Activated CD8-positive, alpha-beta T cell treated with anti-CD3 and anti-CD28 coated beads for 36 hours (primary cell): ENCODE measurements at places on chromosomes 11 and 22. TPM values are rescaled to one million over a fixed set of nuclear protein-coding genes. Genes with fewer than 3 reads are reported as not detected.

Gene TENM4
- not detected for total RNA-seq

DNA sequence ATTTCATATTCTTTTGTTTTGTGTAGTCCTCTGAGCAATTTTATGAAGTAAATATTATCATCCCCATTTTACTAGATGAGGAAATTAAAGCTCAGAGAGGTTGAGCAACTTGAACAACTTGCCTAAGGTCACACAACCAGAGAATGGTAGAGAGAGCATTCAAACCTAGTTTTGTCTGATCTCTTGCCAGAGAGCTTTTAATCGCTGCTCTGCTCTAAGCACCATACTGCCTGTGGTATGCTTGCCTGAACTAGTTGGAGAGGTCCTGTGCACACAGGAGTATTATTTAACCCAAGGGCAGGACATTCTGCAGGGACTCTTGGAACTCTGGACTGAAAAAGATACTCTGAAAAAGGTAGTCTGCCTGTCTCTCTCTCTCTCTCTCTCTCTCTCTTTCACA is 38.5 kb downstream of the TRAF6 start:
- H3K4me3 ChIP-seq = no peak overlapping the region
- H3K27ac ChIP-seq = no peak overlapping the region
- no peaks in the 10 kb centered on the region for H3K27me3 ChIP-seq

Gene HEPHL1
- total RNA-seq = not detected

Gene FAM83F
- total RNA-seq = 2.0 TPM

DNA sequence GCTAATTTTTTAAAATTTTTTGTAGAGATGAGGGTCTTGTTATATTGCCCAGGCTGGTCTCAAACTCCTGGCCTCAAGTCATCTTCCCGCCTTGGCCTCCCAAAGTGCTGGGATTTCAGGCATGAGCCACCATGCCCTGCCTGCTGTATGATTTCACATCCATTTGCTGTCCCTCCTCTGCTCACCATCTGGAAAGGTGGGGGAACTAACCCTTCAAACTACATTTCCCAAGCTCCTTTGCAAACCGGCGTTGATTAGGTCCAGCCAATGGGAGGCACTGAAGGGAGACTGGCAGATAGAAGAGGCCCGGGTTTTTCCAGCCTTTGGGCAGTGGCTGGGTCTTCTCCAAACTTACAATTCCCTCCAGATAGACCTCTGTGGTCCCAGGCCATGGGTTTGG is 19.3 kb downstream of the RFPL1 start:
- H3K27me3 ChIP-seq = no peaks in the 10 kb centered on the region
- peak; percentile 40 for DNase-seq
- no peak overlapping the region for H3K27ac ChIP-seq
- H3K36me3 ChIP-seq = no peaks in the 10 kb centered on the region
- H3K4me3 ChIP-seq = no peak overlapping the region

DNA sequence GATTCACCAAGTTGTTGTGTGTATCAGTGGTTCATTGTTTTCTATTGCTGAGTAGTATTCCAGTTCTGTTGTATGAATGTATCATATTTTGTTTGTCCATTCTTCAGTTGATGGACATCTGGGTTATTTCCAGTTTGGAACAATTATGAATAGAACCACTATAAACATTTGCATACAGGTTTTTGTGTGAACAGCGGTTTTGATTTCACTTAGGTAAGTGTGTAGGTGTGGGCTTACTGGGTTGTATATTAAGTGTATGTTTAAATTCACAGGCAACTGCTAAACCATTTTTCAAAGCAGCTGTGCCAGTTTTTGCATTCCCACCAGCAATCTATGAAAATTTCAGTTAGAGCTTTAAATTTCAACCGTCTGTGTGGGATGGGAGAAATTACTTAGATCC is 217.8 kb downstream of the NELL1 start:
- H3K4me3 ChIP-seq = no peak overlapping the region
- no peak for DNase-seq
- H3K27ac ChIP-seq = no peak overlapping the region
- H3K27me3 ChIP-seq = no peaks in the 10 kb centered on the region

DNA sequence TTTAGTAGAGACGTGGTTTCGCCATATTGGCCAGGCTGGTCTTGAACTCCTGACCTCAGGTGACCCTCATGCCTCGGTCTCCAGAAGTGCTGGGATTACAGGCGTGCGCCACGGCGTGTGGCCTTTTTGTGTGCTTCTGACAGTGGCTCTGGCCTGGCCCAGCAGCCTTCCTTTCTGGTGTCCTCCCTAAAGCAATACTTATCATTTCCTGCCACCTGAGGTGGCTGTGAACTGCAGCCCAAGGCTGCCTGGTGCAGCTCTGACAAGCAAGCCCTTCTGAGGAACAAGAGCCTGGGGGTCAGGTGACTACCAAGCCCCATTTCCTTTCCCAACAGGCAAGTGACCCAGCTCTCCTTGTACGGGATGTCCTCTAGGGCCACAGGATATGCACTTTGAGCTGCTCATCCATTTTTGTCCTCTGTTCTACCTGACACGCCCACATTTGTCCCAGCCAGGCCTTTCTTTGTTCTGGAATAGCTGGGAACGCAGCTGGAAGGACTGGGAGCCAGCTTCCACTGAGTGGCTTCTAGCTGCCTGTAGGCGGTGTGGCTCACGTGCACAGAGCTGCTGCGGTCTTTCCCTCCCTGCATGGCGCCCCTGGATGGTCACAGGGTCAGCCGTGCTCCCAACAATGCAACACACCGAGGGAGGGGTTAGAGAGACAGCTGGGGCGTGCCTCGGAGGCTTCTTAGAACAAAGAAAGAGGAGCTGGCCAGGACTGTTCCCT is 12.3 kb upstream of the BID start:
- no peak for DNase-seq
- H3K36me3 ChIP-seq = no peaks in the 10 kb centered on the region
- H3K27ac ChIP-seq = no peak overlapping the region
- no peaks in the 10 kb centered on the region for H3K27me3 ChIP-seq
- peaks cover 10% of the 10 kb centered on the region for H3K4me1 ChIP-seq

GRCh38 chr11:61390161-61390560 is 2.2 kb upstream of the TMEM216 start:
- H3K4me3 ChIP-seq = no peak overlapping the region
- H3K27ac ChIP-seq = no peak overlapping the region
- no peak for DNase-seq
- H3K27me3 ChIP-seq = no peaks in the 10 kb centered on the region
- H3K36me3 ChIP-seq = peaks cover 7% of the 10 kb centered on the region

GRCh38 chr11:112085822-112086421 is 634 bp downstream of the TIMM8B start:
- peak overlapping the region; percentile 94 for H3K27ac ChIP-seq
- peak overlapping the region; percentile 93 for H3K4me3 ChIP-seq
- H3K36me3 ChIP-seq = peaks cover 69% of the 10 kb centered on the region
- H3K4me1 ChIP-seq = peaks cover 57% of the 10 kb centered on the region

- H3K27me3 ChIP-seq = no peaks in the 10 kb centered on the region
- peaks cover 25% of the 10 kb centered on the region for H3K36me3 ChIP-seq
- H3K4me3 ChIP-seq = no peak overlapping the region
- no peak for DNase-seq
- peaks cover 6% of the 10 kb centered on the region for H3K4me1 ChIP-seq
- H3K27ac ChIP-seq = no peak overlapping the region
Observed at GRCh38 chr11:65400307-65401072, 14.1 kb downstream of the FRMD8 start.

GRCh38 chr22:49026494-49027367 is 800.9 kb downstream of the BRD1 start:
- no peaks in the 10 kb centered on the region for H3K4me1 ChIP-seq
- peaks cover 6% of the 10 kb centered on the region for H3K27me3 ChIP-seq
- H3K4me3 ChIP-seq = no peak overlapping the region

- no peak for DNase-seq
- no peaks in the 10 kb centered on the region for H3K4me1 ChIP-seq
- H3K36me3 ChIP-seq = no peaks in the 10 kb centered on the region
- no peak overlapping the region for H3K4me3 ChIP-seq
- peaks cover 5% of the 10 kb centered on the region for H3K27me3 ChIP-seq
Observed at GRCh38 chr11:78906566-78906965, 331.9 kb upstream of the NARS2 start.

Gene C11orf91
- total RNA-seq = not detected

- H3K36me3 ChIP-seq = no peaks in the 10 kb centered on the region
- no peaks in the 10 kb centered on the region for H3K4me1 ChIP-seq
- H3K27me3 ChIP-seq = peaks cover 4% of the 10 kb centered on the region
Observed at GRCh38 chr11:32840587-32840986, 10.9 kb downstream of the PRRG4 start.

DNA sequence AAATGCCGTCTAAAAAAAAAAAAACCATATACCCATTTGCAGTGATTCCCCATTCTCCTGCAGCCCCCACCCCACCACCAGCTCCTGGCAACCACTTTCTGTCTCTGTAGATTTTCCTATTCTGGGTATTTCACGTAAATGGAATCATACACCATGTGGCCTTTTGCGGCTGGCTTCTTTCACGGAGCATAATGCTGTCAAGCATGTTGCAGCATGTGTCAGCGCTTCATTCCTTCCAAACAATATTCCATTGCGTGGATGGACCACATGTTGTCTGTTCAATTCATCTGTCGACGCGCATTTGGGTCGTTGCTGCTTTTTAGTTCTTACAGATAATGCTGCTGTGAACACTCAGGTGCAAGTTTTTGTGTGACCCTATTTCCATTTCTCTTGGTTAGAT is 14.8 kb upstream of the EMID1 start:
- H3K36me3 ChIP-seq = no peaks in the 10 kb centered on the region
- no peak overlapping the region for H3K27ac ChIP-seq
- peaks cover 3% of the 10 kb centered on the region for H3K27me3 ChIP-seq
- DNase-seq = no peak
- H3K4me3 ChIP-seq = no peak overlapping the region

Gene GGT5
- not detected for total RNA-seq

DNA sequence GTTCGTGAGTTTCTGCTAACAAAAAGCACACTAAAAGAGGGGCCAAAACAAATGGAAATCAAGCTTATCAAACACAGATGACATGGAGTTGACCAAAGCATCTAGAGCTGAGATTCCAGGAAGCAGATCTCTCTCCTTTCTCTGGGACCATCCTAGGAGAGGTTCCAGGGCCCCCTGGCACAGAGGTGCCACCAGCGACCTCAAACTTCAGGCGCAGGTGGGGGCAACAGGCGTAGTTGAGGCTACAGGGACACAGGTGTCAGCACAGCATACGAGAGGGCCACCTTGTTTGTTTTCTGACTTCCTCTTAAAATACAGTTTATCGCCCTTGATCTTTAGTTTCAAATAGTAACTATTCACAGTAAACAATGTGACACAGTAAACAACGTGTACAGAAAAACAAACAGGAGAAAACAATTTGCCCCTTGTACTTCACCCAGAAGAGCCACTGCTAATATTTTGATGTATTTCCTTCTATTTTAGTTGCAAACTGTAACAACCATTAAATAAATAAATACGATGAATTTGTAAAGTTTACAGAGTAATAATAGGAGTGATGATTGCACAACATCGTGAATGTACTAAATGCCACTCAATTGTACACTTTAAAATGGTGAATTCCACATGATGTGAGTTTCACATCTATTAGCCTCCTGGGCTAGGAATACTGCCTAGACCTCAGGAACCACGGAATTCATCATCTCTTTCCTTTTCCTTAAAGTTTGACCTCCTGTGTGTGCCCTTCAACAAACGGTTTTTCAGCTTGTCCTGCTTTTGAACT is 52.2 kb downstream of the IGLL5 start:
- no peaks in the 10 kb centered on the region for H3K36me3 ChIP-seq
- no peak overlapping the region for H3K4me3 ChIP-seq
- H3K27me3 ChIP-seq = no peaks in the 10 kb centered on the region
- H3K27ac ChIP-seq = no peak overlapping the region
- no peak for DNase-seq

DNA sequence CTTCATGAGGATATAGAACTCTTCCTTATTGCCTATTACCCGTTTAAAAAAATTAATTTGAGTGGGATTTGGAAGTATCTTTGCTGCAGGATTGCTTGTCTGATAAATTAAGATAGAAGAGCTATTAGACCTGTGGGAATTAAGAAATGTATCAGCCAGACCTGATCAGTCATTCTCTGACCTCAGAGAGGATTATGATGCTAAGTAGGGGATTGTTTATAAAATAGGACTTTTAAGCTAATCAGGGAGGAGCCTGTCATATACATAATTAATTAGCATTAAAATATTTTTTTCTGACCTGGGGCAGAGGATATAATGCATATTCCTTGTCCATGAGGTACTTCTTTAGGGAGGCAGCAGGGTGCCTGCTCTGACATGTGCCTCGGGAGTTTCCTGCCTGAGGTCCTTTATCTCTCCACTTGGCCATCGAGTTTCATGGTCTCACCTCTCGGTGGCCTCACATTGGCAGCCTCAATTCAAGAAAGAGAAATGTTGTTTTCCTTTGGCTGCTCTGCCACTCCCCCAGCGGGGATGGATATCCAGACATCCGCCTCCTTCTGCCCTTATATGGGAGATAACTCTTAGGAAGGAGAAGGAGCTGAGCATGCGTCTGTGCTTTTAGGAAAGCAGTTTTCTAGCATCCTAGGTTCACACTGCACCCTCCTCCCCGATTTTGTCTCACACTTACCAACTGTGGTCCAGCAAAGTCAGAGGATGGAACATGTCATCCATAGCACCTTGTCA is 41.1 kb downstream of the DIXDC1 start:
- H3K36me3 ChIP-seq = peaks cover 2% of the 10 kb centered on the region
- DNase-seq = no peak
- H3K27me3 ChIP-seq = peaks cover 32% of the 10 kb centered on the region
- H3K4me3 ChIP-seq = peak overlapping the region; percentile 64
- no peak overlapping the region for H3K27ac ChIP-seq

DNA sequence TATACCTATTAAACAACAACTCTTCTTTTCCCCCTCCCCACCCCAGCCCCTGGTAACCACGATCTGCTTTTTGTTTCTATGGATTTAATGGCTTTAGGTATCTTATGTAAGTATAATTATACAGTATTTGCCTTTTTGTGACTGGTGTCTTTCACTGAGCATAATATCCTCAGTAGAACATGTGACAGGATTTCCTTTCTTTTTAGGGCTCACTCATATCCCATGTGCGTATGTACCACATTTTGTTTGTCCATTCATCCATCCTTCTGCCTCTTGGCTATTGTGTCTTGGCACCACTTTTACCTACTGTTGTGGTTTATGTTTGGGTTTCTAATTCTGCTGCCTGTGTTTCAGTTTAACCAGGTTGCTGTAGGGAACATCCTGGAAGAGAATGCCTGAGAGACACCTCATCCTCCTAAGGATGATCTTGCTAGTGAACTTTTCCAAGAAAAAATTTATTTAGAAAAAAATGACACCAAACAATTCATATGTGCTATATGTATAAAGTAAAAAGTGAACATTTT is 77.6 kb upstream of the SESN3 start:
- H3K4me3 ChIP-seq = no peak overlapping the region
- H3K4me1 ChIP-seq = peaks cover 4% of the 10 kb centered on the region
- no peak overlapping the region for H3K27ac ChIP-seq
- H3K36me3 ChIP-seq = no peaks in the 10 kb centered on the region
- no peak for DNase-seq

Gene SLC25A1
- total RNA-seq = 56.4 TPM

- no peaks in the 10 kb centered on the region for H3K27me3 ChIP-seq
- peaks cover 40% of the 10 kb centered on the region for H3K4me1 ChIP-seq
- H3K27ac ChIP-seq = peak overlapping the region; percentile 94
- DNase-seq = peak; percentile 93
- H3K4me3 ChIP-seq = peak overlapping the region; percentile 36
Observed at GRCh38 chr11:65588199-65589054, 7.2 kb downstream of the KCNK7 start.
